Aorta (tissue), 5 donors: ENCODE measurements at places on chromosomes 16 and 17. TPM values are rescaled to one million over a fixed set of nuclear protein-coding genes. Genes with fewer than 3 reads are reported as not detected.
A peak's percentile ranks its signal among the peaks of the same experiment; 100 is the strongest.

Gene MRC2
- 232 TPM for total RNA-seq

DNA sequence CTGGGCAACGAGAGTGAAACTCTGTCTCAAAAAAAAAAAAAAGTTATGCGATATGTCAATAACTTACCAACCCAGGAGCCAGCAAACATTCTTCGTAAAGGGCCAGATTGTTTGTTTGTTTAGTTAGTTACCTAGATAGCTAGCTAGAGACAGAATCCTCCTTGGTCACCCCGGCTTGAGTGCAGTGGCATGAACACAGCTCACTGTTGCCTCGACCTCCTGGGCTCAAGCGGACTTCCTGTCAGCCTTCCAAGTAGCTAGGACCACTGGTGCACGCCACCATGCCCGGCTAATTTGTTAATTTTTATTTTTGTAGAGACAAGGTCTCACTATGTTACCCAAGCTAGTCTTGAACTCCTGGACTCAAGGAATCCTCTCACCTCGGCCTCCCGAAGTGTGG, 113.0 kb downstream of the LITAF start:
- DNase-seq, result peak; percentile 9

DNA sequence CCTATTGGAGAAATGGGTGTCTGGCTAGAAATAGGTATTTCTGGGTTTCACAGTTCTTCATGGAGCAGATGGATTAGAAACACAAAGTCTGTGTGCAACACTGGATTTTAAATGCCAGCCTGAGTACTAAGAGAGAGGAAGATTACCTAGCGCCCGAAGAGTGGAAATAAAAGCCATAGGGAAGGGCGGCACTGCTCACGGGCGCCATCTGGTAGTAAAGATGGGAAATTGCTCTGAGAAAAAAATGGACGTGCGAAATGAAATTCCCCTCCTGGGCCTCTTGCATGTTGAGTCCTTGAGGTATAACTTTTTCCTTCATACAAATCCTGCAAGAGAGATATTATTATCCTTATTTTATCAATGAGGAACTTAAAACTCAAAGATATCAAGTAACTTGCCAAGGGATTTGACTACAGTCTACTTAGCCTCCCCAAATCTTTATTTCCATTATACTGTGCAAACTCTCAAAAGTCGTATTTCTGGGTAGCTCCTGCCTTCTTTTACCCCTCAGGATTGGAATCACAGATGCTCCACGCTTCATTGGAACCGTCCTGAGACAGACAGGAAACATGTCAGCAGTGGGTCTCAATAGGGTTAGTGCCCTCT, 72.8 kb downstream of the MMD start:
- no peak for DNase-seq

DNA sequence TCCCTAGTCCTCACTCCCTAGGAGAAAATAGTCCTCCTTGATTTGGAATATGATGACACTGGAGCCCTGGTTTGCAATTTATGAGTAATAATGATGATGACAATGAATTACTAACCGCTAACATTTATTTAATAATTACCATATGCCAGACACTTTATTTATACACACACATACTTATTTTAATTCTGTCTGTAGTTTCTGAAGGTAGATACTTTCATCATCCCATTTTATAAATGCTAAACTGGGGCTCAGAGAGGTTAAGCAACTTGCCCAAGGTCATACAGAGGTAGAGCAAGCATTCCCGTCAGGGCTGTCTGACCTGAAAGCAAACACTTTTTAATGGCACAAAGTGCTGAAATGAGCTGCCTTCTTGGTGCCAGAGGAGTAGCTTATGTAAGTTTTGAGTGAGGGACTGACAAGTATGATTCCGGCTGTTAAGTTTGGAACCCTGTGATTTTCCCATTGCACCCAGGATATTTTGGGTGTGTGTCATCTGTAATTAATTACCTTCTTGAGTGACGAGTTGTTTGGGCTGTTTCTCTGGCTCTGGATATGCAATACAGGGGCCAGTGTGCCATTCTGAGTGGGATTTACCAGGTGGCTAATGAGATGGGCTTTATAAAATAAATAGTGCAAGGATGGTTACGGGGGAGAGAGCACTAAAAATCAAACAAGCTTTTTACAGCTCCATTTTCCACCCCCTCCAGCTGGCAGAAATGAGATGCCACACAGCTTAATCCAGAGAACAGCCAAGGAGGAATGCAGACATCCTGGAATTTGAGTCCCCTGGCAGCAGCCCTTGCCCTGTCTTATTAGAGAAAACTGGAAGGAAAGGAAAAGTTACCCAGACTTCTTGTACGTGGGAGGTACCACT, 211.8 kb downstream of the SNX29 start:
- no peak for DNase-seq
